ENCODE measurements at places on chromosomes 5 and 9. TPM values are rescaled to one million over a fixed set of nuclear protein-coding genes. Genes with fewer than 3 reads are reported as not detected.

Gene GFM2
- 48.5 TPM for total RNA-seq

Gene ENTPD8
- 0.08 TPM for total RNA-seq

Gene SH3TC2
- 0.95 TPM for total RNA-seq

Gene PCDH1
- 1.2 TPM for total RNA-seq
